ENCODE measurements at places on chromosomes 11 and 22.

GRCh38 chr11:2791521-2792380, 92.0 kb upstream of the KCNQ1OT1 start:
- DNase-seq: peak; percentile 26

GRCh38 chr22:37244114-37244921, at the start of gene RAC2:
Gene RAC2, minus strand, starts transcription at chr22:37244269. Its CDS starts 121 bp downstream, at chr22:37244148.
- DNase-seq: peak; percentile 81

GRCh38 chr22:37354261-37354660, 72.0 kb downstream of the CYTH4 start:
- no peak for DNase-seq

GRCh38 chr22:24803064-24803542, 2.9 kb upstream of the SGSM1 start:
- peak; percentile 39 for DNase-seq

DNA sequence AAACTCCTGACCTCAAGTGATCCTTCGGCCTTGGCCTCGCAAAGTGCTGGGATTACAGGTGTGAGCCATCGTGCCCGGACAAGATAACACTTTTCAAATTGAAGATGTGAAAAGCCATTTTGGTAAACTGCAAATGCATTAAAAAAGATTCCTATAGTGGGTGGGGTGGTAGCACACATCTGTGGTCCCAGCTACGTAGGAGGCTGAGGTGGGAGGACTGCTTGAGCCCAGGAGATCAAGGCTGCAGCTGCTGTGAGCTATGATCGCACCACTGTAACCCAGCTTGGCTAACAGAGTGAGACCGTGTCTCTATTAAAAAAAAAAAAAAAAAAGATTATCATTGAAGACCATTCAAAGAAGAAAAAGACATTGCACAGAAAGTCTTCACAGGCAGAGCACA, 16.9 kb upstream of the ARFGAP3 start:
- DNase-seq: no peak

- no peak for DNase-seq
Observed at GRCh38 chr11:75653532-75653931, 15.3 kb downstream of the MAP6 start.

DNA sequence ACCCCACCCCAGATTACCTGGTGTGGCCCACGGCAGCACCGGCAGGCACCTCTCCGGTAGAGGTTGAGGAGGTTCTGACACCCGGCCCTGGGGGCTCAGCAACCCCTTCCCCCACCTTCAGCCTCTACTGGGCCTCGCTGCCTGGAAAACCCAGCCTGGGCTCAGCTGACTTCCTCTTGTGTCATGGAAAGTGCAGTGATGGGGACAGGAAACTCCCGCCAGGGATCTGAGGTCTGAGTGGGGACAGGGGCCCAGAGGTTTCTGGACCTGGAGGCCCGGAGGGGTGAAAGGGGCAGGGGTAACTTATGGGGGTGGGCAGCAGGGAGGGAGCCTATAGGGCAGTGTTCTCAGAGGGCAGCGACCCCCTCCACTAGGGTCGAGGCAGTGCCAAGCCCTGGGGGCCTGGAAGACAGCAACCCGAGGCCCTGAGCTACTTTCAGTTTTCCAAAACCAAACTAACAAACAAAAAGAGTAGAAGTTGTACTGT, 10.0 kb upstream of the CD5 start:
- peak; percentile 49 for DNase-seq

DNA sequence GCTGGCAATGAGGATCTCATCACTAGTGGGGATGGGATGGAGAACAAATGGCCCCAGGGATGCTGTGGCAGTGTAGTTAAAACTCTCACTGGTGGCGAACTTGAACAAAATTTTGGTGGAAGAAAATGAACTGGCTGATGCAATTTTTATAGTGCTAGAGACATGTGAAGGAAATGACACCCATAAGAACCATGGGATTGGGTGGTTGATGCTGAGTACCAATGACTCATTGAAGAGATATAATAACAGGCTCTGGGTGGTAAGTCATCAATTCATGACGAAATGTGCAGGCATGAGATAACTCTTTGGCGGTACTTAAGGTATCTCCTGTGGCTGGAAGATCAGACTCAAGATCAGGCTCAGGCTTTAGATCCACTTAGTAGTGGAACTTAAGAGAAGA, 172.9 kb upstream of the DDI1 start:
- no peak for DNase-seq

DNA sequence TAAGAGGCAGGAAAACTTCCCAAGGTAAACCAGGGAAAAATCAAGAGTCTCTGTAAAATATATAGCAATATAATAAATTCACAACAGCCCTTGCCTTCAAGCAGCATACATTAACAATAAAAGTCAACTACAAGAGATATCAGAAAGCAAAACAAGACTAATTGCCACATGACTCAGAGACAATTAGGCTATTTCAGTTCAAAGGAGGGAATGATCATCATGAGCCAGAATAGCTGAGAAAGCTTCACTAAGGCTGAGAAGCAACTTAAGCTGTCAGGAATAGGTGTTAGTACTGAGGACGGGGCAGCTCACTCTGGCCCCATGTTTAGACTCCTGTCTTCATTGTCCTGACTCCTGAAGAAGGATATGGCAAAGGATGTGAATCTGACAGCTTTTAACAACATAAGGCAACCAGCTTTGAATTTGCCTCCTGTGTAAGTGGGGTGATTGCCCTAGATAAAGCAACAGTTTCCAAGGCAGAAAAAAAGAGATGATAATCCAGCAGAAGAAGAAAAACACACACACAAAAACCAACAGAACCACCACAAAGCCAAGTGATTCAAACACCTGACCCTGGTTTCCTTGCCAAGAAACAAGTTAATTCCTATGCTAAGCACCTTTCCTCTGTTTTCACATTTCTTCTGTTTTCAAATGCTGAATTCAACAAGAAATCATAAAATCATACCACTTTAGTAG, 60.8 kb downstream of the SIK3 start:
- no peak for DNase-seq

DNA sequence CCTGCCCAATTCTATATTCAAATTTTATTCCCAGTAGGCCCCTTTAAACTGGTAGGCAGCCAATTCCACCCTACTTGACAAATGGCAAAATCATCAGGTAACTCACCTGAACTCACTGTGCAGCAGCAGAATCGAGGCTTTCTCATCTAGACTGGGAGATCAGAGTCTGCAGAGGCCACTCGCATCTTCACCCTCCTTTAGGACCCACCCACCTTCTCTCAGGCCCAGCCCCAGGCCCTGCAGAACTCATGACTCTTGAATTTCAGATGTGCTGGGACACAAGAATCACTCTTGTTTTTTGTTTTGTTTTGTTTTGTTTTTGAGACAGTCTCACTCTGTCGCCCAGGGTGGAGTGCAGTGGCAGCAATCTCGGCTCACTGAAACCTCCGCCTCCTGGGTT, 38.8 kb downstream of the MICAL3 start:
- no peak for DNase-seq

DNA sequence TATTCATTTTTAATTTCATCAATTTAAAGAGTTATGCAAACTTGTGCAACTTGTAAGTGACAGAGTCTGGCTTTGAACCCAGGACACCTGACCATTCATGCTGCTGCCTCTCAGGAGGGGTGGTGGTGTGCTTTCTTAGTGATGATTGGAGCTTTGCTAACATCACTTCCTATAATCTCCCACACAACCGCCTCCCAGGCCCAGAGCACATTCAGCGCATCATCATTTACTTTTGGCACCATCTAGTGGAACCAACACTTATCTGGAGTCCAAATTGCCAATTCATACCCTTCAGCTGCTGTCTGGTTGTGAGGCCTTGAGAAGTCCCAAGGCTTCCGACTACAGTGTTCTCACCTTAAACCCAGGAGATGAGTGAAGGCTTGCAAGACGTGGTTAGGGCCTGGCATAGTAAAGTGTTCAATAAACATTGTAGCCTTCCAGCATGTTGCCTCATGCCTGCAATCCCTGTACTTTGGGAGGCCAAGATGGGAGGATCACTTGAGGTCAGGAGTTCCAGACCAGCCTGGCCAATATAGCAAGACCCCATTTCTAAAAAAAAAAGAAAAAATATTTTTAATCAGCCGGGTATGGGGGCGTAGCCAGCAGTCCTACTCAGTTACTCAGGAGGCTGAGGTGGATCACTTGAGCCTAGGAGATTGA, 1.1 kb upstream of the TTLL1 start:
- DNase-seq: peak; percentile 77

GRCh38 chr11:22340701-22341587, 2.8 kb downstream of the SLC17A6 start:
- DNase-seq: no peak

DNA sequence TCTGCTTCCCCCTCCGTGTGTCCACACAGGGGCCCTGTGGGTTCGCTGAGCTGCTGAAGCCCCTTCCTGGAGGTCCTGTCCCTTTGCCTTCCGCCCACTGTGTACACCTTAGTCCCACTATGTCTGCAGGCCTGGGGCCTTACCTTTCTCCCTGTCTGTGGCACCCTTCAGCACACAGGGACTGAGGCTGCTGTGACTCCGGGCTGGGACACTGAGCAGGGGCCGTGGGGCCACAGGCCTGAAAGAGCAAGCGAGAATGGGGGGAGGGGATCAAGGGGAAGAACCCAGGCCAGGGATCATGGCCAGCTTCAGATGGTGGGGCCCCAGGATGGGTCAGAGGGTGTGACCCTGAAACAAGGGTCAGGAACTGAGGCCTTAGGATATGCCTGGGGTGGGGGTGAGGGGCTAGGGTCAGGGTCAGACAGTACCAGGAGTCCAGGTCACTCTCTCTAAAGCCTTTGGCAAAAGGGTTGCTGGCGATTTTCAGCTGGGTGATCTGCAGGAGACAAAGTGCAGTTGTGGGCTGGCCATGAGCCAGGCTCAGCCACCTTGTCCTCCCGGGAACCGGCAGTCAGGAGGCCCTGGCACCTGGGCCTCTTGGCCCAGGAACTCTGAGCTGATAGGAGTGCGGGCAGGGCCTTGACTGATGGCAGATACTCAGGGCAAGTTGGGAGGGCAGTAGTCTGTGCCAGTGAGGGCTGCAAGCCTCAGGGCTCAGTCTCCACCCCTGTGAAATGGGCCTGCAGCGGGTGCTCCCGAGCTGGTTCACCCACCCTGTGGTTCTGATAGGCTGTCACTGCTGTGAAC, 2.6 kb upstream of the NUDT8 start:
- no peak for DNase-seq

GRCh38 chr11:62689421-62690183, at the start of gene LRRN4CL:
Gene LRRN4CL, minus strand, starts transcription at chr11:62689530. Its CDS starts 1,022 bp downstream, at chr11:62688508.
- no peak for DNase-seq

DNA sequence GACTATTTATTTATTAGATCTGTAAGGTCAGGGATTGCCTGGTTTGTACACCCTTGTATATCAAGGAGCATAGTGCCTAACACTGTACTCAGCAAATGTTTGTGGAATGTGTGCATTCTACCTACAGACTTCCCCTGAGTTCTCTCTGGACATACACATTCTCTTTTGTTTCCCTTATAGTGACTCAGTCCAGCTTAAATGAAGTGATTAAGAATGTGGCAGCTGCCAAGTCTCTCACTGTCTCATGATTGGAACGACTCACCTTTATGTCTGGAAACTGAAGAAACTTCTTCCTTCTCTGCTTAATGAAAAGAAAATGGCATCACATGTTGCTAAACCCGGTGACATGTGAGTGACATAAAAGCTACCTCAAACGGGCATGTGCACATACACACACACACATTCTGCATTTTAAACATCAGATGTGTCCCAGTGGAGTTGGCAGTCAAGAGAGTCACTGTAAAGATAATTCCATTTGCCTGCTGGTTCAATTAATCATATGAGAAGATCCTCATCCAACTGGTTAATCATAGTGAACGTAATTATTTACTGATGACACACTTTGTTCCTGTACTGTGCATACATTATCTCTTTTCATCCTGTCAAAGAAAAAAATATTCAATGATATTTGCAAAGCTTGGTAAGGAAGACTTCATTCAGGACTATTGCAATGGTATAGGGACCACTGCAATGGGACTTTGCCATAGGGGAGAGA, 42.8 kb downstream of the GLYAT start:
- no peak for DNase-seq
